ENCODE measurements at places on chromosomes 1 and 21.

DNA sequence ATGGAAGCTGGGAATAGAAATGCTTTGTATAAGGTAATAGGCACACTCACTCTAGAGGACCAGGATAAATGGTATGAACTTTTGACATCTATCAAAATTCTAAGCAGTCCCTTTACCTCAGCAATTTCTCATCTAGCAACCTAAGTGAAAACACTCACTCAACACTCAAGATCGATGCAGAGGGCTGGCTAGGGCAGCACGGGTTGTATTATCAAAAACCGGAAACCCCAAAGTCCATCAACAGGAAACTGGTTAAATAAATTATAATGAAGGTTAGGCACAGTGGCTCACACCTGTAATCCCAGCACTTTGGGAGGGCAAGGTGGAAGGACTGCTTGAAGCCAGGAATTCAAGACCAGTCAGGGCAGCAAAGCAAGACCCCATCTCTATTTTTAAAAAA is 9.4 kb downstream of the USP48 start:
- DNase-seq = no peak

GRCh38 chr1:116878804-116879477 is 30.8 kb upstream of the PTGFRN start:
- DNase-seq = peak; percentile 81

- DNase-seq = no peak
Measured at GRCh38 chr1:242641461-242641860, 117.0 kb upstream of the PLD5 start.

DNA sequence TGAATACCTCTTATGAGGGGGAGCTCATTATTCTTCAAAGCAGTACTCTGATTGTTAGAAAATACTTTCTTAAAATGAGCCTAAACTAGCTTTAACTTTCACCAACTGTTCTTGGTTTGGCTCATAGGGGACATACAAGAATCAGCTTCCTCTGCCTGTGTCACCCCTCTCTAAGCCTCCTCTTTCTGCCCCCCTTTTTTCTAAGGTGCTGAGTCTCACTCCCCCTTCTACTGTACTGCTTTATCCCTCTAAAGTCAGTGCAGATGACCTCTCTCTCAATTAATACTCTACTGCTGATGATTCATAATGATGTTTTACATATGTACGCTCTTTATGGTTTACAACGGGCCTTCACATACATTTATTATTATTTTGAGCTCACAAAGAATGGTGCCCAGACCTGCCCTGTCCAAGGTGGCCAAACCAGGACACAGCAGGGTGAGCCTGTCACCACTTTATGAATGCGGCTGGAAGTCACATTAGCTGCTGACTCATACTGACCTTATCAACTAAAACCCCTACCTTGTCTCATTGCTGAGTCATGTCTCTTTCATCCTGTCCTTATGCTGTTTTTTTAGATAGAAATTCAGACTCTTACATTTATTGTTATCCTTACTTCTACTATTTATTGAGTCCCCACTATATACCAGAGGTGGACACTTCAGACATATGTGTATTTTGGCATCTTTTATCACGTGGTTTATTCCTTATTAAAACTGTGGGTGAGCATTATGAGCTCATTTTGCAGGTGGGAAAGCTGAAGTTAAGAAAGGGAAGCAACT is 126.9 kb downstream of the RNF220 start:
- DNase-seq = no peak

GRCh38 chr1:167565922-167566321 is 12.4 kb upstream of the CREG1 start:
- no peak for DNase-seq

DNA sequence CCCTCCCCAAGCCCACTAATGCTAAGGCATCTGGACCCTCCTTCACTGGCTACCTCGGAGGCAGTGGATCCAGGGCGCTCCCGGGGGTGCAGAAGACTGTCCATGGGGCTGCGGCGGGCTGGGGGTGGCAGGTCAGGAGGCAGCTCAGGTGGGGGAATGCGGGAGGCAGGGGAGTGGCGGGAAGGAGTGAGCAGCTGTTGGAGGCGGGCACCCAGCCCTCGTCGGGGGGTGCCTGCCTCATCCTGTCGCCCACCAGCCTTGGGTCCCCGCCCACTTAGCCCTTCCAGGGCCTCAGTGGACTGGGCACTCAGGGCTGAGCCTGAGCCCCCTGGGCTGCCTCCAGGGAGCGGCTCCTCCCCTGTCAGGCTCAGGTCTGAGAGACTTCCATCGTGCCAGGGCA is 10.7 kb upstream of the GATAD2B start:
- DNase-seq = no peak

DNA sequence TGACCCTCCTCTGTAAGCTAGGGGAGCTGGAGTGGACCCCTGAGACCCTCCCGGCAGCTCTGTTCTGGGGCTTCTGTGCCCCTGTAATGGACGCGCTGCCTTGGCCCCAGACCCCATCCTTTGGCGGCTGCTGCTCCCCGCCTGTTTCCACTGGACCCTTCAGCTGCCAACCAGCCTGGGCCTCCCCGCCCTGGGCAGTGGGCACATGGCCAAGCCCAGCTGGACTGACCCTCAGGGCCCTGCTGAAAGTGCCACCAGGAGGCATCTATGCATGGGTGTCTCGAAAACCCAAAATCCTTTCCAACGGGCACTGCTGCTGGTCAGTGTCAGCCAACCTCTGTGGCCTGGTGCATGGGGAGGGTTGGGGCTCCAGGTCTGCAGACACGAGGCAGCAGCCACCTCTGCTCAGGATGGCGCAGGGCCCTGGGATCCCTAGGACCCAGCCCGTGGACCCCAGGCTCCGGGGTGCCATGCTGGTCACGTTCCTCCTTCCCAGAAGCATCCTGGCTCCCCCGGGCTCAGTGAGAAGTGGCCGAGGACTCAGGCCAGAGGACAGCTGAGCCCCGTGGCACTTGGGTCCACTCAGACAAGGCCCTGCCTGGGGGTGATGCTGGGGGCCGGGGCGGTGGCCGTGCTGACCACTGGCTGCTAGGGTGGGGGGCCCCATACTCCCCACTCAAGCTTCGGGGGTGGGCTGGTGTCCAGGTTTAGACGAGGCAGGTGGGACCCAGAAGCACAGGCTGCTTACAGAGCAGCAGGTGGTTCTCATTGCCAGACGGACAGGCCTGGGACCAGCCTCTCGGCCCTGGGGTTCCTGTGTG is 46.9 kb downstream of the SLX9 start:
- no peak for DNase-seq

DNA sequence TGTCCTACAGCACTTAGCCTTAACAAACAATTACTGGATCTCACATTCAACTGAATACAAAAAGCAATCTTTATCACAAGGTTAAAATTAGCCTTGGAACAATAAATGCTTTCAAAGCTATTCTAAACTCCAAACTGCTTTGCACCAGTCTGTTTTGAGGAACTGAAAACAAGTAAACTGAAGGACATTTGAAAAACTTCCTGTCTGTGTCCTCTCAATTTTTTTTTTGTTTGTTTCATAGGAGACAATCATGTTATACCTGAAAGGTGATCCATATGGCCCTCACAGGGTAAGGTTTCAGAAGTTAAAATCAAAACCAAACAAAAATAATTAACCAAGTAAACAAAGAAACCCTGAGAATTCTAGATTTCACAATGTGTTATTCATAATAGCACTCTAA is 459.1 kb downstream of the DPYD start:
- no peak for DNase-seq

DNA sequence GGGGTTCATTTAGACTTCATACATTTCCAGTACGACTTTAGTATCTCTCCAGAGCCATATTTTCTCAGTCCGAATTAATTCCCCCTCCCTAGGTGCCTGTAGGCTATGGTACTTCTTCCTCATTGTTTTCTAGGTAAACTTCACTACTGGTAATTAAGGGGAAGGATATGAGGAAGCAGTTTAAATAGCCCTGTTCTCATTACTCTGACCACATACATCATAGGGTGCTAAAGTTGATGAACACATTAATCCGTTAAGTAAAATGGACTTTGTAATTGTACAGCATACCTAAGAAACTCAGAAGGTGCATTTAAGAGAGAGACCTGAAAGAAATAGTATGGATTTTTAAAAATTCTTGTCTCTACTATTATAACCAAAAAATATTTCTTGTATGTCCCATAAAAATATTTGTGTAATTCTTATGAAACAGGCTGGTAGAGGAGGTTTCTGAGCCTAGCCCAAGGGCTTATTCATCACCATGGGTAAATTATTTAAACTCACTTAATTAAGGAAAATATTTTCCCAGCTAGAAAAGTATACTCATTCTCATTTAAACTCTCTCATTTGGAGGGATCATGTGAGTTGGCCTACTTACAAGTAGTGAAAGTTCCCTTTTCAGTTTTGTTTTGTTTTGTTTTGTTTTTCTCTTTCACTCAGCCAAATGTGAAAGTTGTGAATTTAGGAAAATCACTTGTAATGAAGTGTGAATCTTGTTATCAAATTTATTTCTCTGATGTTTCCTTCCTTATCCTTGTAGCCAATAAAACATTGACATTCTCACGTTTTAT is 2.0 kb downstream of the PRMT6 start:
- no peak for DNase-seq

DNA sequence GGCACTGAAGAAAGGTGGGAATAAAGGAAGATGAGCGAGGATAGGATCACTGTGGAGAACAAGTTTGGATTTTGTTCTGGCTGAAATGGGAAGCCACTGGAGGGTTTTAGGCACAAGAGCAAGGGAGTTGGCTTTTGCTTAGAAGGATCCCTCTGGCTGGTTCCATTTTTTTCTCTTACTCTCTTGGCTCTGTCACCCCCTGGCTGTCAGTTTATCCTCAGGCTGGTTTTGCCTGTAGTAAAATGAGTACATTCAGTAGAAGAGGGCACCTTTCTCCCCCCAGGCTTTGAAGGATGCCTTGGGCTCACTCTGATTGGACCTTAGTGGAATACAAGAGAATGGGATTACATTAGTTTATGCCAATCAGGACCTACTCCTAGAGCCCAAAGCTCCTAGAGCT is 17.1 kb downstream of the CACHD1 start:
- DNase-seq = no peak
